ENCODE measurements at places on chromosomes 2 and 18. TPM values are rescaled to one million over a fixed set of nuclear protein-coding genes. Genes with fewer than 3 reads are reported as not detected.

Gene ADCYAP1
- not detected for total RNA-seq

Gene TUBB8B
- total RNA-seq: not detected

Gene PSMA8
- total RNA-seq: not detected

Gene GRB14
- total RNA-seq: 5.9 TPM

Gene CAPG
- total RNA-seq: 33.6 TPM

Gene GKN2
- 0.65 TPM for total RNA-seq

Gene DAPL1
- not detected for total RNA-seq

Gene IL1B
- 0.33 TPM for total RNA-seq

Gene TSPYL6
- total RNA-seq: 0.10 TPM

Gene ABCG5
- total RNA-seq: not detected

Gene FNDC4
- total RNA-seq: 30.6 TPM

Gene SIX2
- under 0.01 TPM for total RNA-seq

Gene SLC66A2
- 33.7 TPM for total RNA-seq

Gene XIRP2
- total RNA-seq: 0.33 TPM

Gene GPR75
- total RNA-seq: 3.9 TPM

Gene RAB6D
- 0.10 TPM for total RNA-seq

Gene BCL2
- 0.98 TPM for total RNA-seq

Gene UGT1A5
- total RNA-seq: not detected

Gene GALNT13
- 2.3 TPM for total RNA-seq

Gene PSTPIP2
- total RNA-seq: 5.3 TPM

Gene NPPC
- total RNA-seq: not detected

Gene POTEF
- 0.33 TPM for total RNA-seq

Gene ALLC
- total RNA-seq: not detected

Gene STPG4
- 0.29 TPM for total RNA-seq

Gene AQP12B
- total RNA-seq: not detected

Gene MLPH
- not detected for total RNA-seq

Gene ABCG8
- total RNA-seq: not detected

Gene PRPF40A
- total RNA-seq: 188 TPM

Gene DPYSL5
- total RNA-seq: not detected

Gene SPHKAP
- total RNA-seq: not detected

Gene FAP
- 4.5 TPM for total RNA-seq

All from vein endothelial cell (primary cell).